Vein endothelial cell (primary cell): ENCODE measurements at places on chromosomes 1 and 21. TPM values are rescaled to one million over a fixed set of nuclear protein-coding genes. Genes with fewer than 3 reads are reported as not detected.

SLC27A3 gene
- total RNA-seq = 11.6 and 16.0 TPM in 2 replicates

CADM3 gene
- 1.3 and 1.7 TPM in 2 replicates for total RNA-seq

PNRC2 gene
- total RNA-seq = 88.2 and 131 TPM in 2 replicates

C1QC gene
- total RNA-seq = not detected in 2 replicates

TLR5 gene
- total RNA-seq = under 0.01 and 0.96 TPM in 2 replicates

NBPF4 gene
- total RNA-seq = not detected in 2 replicates

PAQR6 gene
- 0.33 and 0.57 TPM in 2 replicates for total RNA-seq

PRDX6 gene
- 159 and 186 TPM in 2 replicates for total RNA-seq
